ENCODE measurements at places on chromosomes 1 and 21.

- no peak for DNase-seq
These were observed 54.2 kb downstream of the DRAM2 start for GRCh38 chr1:111085676-111086075.

- no peak for DNase-seq
These were observed 159.9 kb downstream of the ACTL8 start for GRCh38 chr1:17914987-17915386.

DNA sequence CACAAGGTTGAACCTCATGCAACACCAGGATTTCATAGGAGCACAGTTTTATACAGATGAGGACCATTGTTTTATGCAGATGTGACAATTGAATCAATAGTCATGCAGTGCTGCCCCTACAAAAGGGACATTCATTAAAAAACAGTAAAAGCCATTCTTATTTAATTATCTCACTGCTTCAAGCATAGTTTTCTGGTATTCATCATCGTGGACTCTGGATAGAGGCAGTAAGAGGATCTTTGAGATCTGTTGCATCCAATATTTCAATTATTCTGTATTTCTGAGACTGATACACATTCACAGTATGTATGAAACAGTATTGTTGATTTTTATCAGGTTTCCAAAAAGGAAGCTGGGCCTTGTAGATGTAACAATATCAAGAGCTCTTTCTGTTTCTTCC is 237.6 kb downstream of the RYR2 start:
- DNase-seq, result no peak

GRCh38 chr1:228400237-228400651 is 6.4 kb downstream of the TRIM11 start:
- no peak for DNase-seq

DNA sequence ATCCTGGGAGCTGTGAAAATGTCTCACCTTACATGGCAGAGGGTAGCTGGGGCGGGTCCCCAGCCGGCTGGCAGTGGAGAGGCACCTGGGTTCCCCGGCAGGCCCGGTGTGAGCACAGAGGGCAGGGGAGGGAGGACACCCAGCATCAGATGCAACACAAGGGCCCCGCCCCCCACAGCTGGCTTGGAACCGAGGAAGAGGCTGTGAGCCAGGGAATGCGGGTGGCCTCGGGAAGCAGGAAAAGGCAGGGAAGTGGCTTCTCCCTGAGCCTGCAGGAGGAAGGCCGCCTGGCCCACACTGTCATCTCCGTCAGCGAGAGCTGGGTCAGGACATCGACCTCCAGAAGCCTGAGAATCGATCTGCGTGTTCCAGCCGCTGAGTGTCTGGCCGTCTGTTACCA is 87.3 kb downstream of the SIK1 start:
- no peak for DNase-seq

DNA sequence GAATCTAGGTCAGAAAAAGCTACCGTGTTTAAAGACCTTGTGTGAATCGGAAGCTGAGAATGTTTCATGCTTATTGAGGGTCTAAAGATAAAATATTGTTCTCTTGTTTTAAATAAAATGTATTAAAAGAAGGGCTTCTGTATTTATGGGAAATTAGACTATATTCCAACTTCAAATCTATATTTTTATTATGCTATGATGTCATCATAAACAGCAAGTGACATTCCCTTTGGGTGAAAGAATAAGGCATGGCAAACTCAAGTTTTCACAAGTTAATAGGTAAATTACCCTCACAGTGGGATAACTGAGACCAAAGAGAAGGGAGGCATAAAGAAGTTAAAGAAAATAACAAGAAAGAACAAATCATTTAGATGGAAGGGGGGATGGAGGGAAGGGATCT is 333.8 kb upstream of the NR5A2 start:
- no peak for DNase-seq

DNA sequence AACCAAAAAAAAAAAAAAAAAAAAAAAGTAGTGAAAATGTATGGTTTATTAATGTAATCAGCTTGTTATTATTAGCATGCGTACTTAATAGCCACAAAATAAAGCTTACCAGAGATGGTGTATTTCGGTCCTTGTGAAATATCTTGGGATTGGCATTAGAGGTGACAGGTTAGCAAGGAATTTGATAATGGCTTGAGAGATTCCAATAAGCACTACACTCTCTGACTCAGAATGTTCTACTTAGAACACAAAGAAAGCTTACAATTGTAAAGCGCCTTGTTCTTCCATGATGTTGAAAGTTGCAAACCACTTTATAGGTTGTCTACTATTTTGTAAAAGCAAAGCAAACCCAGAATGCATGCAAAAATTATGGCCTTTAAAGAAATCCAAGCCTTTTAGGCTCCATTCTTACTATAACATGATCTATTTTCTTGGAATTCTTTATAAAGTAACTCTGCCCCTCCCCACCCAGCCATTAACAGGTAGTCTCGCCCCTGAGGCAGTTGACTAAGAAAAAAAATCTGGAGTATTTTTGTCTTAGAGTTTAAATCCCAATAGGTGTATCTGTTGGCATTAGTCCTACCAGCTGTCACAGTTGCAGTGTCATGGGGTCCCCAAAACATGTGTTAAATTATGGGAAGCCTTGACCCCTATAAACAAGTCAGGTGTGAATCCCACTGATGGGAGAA is 129.2 kb downstream of the DHRS3 start:
- DNase-seq, result no peak

GRCh38 chr1:84166797-84167196 is 22.7 kb downstream of the PRKACB start:
- no peak for DNase-seq

DNA sequence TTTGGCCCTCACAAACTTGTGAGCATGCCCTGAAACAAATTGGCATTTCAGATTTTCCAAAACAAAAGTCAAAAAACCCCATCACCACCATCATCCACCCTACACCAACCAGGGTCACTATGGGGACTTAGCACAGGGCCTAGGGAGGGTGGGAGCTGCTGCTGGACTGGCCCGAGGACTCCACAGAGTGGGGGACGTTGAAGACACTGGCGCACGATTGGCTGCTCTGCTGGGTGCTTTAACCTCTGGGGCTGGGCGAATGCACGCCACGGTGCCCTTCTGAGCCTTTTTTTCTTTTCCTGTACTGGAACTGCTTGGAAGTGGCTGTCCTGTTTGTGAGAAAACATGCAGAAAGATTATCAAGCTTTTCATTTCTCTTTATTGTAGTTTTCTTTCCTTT is 92.8 kb downstream of the CD247 start:
- no peak for DNase-seq

DNA sequence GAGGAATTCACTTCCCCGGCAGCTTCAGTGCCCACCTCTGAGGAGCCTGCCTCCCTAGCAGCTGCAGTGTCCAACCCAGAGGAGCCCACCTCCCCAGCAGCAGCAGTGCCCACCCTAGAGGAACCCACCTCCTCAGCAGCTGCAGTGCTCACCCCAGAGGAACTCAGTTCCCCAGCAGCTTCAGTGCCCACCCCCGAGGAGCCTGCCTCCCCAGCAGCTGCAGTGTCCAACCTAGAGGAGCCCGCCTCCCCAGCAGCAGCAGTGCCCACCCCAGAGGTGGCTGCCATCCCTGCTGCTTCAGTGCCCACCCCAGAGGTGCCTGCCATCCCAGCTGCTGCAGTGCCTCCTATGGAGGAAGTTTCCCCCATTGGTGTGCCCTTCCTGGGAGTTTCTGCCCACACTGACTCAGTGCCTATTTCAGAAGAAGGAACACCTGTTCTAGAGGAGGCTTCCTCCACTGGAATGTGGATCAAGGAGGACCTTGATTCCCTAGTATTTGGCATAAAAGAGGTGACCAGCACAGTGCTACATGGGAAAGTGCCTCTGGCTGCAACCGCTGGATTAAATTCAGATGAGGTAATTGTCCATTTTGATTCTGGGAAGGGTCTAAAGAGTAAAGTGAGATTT is 77.4 kb upstream of the BMP8A start:
- no peak for DNase-seq

- no peak for DNase-seq
These were observed 40.7 kb downstream of the COQ8A start for GRCh38 chr1:226980565-226981385.

Data from NCI-H2029 treated with DMSO at 0.1 percent for 48 hours (cell line).